Suppressor macrophage (primary cell): ENCODE measurements at places on chromosomes 3 and 15.

- peak; percentile 43 for DNase-seq
Observed at GRCh38 chr3:43288366-43288765, 2.0 kb downstream of the SNRK start.

DNA sequence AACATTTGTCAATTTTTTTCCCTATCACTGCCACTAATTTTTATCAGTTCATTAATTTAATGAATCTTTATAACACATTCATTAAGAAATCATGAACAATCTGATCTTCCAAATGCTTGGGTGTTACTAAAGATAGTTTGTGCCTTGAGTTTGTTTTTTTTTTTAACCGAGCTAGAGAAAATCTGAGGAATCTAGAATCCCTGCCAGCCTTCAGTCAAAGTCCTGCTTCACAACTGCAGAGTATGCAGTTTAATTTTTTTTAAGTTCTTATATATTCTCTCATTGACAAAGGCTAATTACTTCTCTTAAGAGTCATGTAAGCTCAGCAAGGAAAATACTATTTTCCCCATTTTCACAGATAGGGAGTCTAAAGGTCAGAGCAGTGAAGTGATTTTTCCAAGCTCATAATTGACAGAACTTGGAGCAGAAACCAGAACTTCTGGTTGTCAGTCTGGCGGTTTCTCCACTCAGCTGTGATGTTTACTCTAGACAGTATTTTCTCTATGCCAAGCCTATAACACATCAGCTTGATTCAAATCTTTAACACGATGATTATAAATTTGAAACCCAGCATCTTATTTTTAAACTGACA is 55.7 kb downstream of the TNIK start:
- DNase-seq = no peak

DNA sequence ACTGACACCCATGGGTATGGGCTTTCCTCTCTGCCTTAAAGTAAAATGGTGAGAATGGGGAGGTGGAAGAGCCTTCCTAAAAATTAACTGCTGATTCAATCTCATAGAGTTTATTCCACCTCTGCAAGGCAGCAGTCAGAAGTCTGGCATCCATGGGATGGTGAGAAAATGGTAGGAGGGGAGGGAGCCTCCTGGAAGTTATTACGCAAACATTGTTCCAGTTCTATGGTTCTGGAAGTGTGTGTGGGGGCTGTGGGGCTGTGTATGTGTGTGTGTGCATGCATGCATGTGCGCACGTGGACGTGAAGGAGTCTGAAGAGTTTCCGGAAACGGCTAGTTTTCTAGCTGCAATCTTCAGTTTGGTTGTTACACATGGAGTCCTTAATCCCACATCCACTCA is 177.6 kb downstream of the KCNAB1 start:
- DNase-seq = no peak

GRCh38 chr3:28280781-28281180 is 39.4 kb downstream of the CMC1 start:
- no peak for DNase-seq

DNA sequence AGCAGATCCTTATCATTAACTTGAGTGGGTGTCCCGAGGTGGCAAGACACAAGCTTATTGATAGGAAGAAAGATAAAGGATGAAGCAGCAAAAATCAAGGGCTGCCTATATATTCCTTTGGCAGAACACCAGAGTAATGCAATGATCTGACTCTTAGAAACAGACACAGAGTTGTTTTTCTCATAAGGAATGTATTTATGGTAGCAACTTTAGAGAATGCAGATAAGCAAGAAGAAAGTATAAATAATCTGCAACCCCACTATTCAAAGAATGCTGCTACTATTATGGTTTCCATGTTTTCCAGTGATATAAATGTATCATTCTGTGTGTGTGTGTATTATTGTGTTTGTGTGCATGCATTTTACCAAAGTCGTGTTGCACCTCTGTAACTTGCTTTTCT is 208.3 kb downstream of the THSD4 start:
- DNase-seq = no peak

DNA sequence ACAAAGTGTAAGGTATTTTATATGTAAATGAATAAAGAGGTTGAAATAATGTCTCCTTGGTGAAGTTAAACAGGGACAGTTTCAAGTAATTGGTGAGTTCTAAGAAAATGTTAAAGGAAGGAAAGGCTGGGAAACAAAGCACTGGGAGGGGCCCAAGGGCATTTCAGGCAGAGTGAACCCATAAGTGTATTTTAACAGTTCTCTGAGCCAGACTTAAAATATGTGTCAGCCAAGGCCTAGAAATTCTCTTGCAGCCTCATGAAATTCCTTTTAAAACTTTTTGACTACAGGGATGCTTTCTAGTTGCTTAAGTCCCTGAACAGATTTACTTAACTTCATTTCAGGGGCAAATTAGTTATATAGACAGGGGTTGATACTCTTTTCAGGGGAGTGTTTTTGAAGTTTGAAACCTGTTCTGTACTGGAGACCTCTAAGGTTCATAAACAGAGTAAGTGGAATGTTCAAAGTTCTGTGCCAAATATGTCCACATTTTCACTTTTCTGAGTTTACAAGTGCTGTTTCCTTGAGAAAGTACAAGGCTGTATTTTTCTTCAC is 77.6 kb downstream of the GALK2 start:
- DNase-seq = no peak

- DNase-seq = no peak
Observed at GRCh38 chr15:41568350-41569017, 9.5 kb downstream of the TYRO3 start.

- no peak for DNase-seq
Observed at GRCh38 chr3:115436767-115437301, 186.5 kb upstream of the GAP43 start.

GRCh38 chr15:68646696-68647095 is 67.9 kb downstream of the CORO2B start:
- peak; percentile 24 for DNase-seq

DNA sequence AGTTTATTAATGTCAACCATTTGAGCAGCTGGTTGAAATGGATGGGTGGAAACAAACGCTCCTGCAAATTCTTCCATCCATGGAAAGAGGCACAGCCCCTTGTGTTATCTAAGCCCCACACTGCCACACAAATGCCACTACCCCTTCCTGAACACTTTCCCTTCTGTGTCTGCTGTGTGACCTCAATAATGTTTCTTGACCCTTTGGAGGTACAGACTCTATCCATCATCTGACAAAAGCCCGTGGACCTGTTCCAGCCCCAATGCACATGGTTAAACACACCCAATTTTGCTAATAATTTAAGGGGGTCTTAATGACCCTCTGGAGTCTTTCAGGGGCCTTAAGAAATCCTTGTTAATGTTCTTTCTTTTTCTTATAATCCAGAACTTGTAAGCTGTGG is 482.2 kb upstream of the CFAP20DC start:
- DNase-seq = no peak

GRCh38 chr3:184443831-184444230 is 64.0 kb downstream of the CHRD start:
- DNase-seq = no peak

DNA sequence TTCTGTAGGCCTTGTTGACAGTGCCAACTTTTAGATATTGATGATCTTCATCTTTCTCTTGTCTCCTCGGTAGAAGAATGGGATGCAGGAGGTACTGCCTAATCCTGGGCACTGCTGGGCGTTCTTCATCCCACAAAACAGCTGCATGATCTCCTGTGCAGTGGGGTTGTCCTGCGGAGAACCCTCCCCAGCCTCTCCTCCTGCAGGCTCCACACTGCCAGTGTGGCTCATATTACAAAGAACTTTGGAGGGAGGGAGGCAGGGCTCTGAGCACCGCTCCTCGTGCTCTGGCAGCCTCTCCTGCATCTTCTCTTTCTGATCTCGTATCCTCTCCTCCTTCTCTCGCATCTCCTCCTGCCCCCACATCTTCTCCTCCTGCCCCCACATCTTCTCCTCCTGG is 7.5 kb downstream of the GOLGA6L2 start:
- no peak for DNase-seq

- no peak for DNase-seq
Observed at GRCh38 chr3:183987000-183987600, 30.6 kb downstream of the ABCC5 start.
